ENCODE measurements at places on chromosomes 12 and 14.

- no peak for DNase-seq
Observed at GRCh38 chr12:49212572-49212971, 23.7 kb upstream of the TUBA1A start.

DNA sequence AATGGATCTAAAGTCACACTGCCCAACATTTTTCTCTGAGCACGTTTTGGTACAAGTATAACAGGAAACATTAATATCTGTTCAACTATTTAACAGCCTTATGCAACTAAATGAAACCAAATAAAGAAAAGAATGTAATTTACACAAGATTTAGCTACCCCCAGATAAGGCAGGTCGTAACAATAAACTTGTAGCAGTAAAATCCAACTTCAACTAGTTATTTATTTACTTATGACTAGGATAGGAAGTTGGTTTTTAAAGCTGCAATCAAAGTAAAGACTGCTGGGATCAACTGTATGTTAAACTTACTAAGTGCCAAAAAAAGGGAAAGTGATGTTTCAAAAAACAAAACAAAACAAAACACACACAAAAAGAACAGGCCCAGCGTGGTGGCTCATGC is 30.9 kb downstream of the FERMT2 start:
- DNase-seq, result no peak

DNA sequence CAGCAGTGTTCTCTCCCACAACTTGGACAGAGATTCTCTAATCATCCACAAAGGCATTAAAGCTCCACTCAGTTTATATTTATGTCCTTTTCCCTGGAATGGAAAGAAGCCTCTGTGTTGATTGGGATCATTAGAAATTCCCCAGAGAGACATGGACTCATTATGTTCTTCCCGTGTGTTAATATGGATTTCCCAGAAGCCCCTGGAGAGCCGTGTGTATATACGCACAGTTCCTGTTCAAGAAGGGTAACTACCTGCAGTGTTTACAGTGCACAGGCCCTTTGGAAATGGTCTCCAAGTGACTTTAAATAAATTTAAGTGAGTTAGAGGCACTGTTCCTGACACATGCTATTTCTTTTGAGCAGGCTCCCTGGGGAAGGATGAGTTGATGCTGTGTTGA is 428.0 kb upstream of the TMTC1 start:
- DNase-seq, result no peak

DNA sequence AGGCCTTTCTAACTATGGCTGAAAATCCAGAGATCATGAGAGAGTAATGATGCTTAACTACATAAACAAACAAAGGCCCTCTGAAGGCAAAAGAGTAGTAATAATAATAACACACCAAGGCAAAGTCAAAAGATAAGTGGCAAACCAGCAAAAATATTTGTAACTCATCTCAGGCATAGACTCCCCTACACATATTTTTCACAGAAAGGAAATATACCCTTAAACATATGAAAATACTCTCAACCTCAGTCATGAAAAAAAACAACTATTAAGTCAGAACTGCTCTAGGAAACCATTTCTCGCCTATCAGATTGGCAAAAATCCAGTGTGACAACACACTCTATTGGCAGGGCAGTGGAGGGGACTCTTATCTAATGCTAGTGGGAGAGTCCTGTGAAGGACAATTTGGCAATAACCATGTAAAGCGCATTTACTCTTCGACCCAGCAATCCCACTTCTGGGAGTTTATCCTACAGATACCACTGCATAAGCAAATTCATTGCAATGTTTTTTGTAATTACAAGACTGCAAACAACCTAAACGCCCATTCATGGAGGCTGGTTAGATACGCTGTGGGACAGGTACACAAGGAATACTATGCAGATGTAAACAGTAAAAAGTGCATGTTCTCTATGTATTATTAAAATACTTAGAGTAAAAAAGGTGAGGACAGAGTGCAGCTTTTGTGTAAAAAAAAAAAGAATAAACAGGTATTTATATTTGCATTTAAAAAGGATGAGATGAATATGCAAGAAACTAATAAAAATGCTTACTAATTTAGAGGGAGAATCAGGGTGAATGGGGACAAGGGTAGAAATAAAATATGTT is 26.0 kb upstream of the IL22 start:
- DNase-seq, result no peak

DNA sequence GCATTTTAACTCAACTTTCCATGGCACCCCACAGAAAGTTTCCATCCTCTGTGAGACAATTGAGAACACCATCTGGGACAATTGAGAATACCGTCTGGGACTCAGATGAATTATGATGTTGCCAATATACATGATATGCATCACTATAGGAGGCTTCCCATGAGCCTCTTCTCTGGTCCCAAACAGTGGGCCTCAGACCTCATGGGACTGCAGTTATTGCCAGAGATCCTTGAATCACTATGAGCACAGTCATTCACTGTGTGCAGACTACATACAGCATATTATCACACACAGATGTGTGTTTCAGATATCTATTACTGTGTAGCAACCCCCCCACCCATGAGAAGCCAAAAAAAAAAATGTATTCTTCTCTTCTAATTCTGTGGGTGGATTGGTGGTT is 134.4 kb downstream of the GXYLT1 start:
- no peak for DNase-seq

- DNase-seq, result no peak
Observed at GRCh38 chr14:71471634-71472355, 460.4 kb upstream of the RGS6 start.

DNA sequence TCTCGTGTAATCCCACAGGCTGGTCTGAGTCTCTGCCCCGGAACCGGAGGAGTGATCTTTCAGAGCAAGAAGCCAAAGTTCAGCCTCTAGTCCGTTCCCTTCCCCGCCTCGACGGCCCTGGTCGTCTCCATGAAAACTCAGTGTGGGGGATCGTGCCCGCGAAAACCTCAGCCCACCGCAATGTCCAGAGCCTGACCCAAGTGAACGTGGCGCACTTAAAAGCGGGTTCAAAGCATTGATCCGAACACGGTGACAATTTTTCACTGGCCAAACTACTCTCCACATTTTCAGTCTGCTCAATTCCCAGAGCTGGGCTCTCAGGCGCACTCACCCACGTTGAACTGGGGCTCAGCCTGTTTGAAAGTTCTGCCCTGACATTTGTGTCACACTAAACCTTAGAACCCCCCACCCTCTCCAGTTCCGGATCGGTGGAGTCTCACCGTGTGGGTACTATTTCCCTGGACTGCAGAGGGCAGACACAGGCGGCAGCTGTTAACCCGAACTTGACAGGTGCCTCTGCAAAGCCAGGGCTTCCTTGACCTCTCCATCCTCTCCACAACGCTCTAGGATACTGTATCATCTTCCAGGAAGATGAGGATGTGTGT is 886 bp upstream of the PRICKLE1 start:
- no peak for DNase-seq

DNA sequence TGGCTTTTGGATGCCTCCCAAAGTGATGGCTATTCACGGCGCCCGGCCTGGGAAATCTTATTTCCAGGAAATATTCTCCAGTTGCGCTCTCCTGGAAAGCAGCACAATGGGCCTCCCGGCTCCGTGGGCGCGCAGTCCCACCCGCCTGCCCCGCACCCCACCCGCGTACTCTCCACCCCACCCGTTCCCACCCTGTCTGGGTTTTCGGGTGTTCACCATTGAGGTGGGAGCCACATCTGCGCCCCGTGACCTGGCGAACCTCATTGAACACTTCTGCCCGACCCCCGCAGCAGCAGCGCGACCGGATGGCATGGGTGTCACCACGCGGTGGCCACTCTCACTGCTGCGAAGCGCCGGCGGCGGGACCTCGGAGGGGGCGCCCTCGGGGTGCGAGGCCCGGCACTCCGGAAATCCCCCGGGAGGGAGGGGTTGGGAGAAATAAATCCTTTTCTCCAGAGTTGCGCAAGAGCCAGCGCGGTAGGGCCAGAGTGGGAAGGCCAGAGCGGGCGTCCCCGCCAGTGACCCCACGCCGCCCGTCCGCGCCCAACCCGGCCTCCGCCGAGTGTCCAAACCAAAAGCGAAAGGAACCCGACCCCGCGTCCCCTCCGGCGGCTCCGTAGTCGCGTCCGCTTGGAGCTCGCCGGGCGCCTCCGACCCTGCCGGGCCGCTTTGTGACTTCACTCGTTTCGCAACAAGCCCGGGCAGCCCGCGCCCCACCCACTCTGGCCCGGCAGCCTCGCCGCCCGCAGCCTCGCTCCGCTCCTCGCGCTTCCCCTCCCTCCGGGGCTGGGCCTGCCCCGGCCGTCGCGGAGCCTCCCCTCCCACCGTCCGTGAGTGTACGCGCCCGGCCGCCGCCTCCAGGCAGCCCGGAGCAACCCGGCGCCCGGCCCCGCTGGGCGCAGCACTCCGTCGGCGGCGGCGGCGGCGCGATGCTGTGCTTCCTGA is at the start of gene DRAM1:
TSS of gene DRAM1 (plus strand) at position 720 of the 945 bp plus-strand sequence. CDS start at position 930, 210 bp downstream.
- DNase-seq, result peak; percentile 38

DNA sequence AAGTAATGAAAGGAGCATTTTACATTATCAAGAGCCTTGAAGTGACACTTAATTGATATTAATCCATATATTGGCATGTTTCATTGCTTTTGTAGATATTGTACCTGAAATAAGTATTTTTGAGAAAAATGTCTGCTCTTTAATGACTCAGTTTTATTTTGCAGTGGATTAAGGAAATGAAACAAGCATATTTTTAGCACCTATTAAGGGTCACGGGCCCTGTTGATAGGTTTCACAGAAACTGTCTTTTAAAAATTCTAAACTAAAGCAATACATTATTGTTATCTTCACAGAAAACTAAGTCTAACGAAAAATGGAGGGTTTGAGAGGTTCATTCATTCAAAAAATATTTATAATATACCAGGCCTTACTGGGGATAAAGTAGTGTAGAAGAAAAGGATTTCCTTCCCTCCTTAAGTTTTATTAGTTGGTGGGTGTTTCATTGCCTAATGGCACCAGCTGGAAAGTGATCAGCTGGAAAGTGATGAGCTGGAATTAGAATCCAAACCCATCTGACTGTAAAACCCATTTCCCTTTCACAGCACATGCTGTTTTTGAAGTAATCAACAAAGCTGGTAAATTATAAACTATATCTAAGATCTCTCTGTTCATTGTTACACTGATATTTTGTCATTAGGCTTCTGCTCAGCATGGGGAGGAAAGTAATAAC is 54.2 kb downstream of the PTPRQ start:
- DNase-seq, result no peak

DNA sequence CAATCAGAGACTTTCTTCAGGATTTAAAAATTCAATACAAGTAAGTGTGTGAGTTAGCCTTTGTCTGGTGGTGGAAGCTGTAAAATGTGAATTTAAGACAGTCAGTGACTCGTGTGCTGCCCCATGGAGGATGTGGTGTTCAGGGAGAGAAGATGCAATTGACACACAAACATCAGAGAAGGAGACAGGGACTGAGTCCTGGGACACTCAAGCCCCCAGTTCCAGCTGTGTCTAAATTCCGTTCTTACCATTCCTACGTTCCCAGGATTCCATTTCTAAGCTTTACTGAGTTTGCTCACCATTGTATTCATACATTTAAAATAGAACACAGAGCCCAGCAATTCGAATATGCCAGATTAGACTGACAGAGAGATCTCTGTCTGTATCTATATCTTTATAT is 67.6 kb downstream of the C12orf56 start:
- DNase-seq, result no peak

DNA sequence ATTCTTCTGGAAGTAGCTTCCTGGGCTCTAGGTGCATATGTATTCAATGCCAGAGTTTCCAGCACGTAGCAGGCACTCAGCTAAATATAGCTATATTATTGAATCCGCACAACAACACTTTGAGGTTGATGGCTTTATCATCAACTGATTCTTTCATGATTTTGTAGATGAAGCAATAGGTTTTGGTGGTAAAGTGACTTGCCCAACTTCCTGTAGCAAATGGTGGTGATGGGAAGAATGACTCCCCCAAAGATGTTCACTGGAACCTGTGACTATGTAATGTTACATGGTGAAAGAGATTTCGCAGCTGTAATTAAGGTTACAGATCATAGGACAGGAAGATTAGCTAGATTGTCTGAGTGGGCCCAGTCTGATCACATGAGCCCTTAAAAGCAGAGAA is 3.2 kb downstream of the TDRD9 start:
- DNase-seq, result no peak

DNA sequence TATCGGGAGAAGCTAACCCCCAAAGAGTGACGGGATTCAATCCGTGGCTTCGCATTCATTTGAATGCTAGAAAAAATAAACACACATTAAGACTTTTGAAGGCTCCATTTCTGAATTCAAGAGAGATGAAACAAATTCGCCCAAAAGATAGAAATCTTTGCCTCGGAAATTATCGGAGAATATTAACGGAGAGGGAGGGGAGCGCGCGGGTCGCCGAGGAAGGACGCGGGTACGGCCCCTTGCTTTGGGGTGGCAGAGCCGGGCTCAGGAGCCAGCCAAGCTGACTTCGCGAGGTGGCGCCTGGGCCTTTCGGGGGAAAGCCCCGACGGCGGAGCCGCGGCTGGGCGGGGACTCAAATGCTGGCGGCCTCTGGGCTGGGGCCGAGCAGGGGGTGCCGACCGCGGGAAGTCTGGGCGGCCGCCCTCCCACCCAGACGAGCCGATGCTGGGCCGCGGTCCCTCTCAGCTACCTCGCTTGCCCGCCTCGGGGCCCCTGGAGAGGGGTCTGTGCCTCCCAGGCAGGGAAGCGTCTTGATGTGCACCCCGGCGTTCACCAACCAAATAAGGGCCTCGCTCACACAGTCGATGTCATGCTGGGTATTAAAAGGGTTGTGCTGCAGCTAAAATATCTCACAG is 14.7 kb downstream of the NKX2-1 start:
- DNase-seq, result no peak

Data from stimulated activated CD8-positive, alpha-beta memory T cell treated with anti-CD3 and anti-CD28 coated beads, Interleukin-4, amount 100 ng/mL, for 1 hour (primary cell).